ENCODE measurements at places on chromosomes 6 and 20.

DNA sequence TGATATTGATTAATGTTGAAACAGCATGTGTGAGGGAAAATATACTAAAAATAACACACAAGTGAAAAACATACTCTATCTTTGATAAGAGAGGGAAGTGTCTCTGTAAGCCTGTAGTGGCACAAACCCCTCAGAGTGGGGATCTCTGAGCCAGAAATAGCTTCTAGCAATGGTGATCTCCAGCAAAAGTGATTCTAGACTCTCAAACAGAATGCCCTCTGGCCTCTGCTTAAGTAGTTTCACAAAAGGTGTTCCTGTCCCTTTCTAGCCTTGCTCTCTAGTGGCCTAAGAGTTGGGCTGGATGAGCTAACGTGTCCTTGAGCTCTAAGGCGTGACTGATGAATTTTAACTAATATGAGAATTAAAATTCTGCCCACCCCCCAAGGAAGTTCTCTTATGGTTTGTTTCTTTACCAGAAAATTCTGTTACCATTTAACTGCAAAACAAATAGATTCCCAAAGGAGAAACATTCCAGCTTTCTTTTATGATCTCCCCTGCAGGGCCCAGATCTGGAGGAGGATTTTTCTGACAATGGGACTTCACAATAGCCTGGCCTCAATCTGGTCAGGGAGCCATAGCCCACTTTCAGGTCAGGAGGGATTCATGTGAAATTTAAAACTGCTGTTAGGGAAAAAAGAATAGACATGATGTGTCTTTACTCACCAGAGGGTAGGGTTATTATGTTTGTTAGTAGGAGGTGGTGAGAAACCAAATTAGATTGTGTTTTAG, 182.5 kb upstream of the LAMP5 start:
- no peak for DNase-seq

GRCh38 chr20:52056203-52057062, 135.1 kb downstream of the ZFP64 start:
- no peak for DNase-seq

- DNase-seq, result no peak
These were observed 293.1 kb upstream of the KCNQ5 start for GRCh38 chr6:72328775-72329174.

DNA sequence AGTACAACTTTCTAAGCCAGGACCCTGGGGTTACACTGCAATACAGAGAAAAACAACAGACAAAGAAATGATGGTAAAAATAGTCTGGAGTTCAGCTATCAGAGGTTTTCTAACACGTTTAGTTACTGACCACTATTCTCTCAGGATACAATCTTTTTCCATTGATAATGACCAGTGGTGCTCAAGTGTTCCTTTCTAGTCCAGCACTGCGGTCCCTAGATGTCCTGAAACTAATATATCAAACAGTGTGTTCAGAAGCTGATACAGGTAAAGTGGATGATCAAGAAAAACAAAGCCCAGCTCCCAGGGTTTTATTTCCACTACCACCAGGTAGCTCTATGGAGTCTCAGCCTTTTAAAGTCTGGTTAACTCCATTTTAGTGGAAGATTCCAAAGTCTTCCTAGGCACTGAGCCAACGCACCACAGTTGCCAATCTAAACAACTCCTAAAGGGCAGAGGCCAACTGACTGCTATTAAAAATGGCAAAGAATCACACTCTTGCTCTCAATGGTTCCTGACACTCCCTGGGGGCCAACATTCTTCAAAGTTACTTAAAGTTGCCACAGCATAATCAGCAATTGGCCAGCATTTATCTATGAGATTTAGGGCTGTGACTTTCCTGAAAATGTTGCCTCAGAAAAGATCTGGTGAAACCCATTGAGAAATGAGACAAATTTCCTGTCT, 38.2 kb downstream of the DZANK1 start:
- DNase-seq, result no peak

GRCh38 chr6:147255948-147256674, 51.9 kb downstream of the STXBP5 start:
- DNase-seq, result no peak

DNA sequence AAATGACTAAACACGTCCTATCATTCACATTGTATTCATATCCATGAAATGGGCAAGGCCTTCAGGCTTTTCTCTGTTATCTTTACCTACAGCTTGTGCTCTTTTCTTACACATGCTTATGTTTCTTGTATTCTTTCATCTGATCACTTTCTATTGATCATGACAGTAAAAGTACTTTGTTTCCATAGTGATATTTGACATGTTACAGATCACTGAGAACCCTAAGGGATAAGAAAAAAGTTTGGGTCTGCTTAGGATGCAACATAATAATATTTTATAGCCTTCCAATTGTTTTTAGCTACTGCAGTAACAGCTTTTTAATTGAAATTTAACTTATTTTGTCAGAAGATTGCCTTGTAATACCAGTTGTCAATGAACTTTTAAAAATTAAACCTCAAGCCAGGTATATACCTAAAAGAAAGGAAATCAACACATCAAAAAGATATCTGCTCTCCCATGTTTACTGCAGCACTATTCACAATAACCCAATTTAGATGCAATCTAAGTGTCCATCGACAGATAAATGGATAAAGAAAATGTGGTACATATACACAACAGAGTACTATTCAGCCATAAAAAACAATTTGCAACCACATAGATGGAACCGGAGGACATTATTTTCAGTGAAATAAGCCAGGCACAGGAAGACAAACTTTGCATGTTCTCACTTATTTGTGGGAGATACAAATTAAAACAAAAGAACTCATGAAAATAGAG, 3.0 kb upstream of the SMIM8 start:
- DNase-seq, result no peak

- DNase-seq, result no peak
These were observed at the start of gene PRELID3B for GRCh38 chr20:59042151-59042795. PRELID3B (minus strand) TSS chr20:59042786; CDS start chr20:59042730, 56 bp downstream.

DNA sequence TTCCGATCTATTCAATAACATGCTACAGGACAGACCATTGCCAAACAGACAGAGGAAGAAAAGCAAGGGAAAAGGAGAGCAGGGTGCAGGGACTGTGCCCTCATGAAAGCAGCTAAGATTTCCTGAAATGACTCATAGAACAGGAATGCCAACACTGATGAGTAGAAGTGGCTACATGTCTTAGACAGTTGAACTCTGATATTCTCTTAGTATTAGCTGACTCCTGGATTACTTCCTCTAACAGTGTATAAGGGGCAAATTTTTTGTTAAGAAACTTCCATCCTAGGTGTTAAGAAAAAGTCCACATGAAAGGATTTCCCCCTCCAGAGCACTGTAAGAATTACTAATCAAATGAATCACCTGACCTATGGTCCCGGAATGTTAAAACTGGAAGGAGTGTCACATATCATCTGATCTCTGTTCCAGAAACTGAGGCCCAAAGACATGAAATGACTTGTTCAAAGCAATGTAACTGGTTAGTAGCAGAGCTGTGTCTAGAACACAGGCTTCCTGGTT, 224.9 kb downstream of the IBTK start:
- DNase-seq, result no peak

- DNase-seq, result no peak
These were observed 420.6 kb upstream of the MMS22L start for GRCh38 chr6:97703661-97704060.

DNA sequence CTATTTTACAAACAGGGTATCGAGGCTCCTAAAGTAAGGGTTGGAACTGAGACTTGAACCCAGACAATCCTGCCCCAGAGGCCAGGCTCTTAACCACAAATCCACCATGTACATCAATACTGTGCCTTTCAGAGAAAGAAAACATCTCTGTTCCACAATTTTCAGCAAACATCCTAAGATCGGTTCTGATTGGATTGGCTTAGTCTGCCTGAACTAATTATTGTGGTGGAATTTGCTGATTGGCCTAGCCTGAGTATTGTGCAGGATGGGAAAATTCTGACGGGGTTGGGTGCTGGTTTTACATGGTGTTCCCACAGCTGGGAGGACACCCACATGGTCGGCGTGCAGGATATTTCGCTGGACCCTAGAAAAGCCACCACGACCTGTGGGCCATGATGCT, at the start of gene CLPSL1:
Gene CLPSL1 (plus strand): TSS at position 301 of the 400 bp plus-strand sequence. CDS start 92 bp downstream, at position 393.
- no peak for DNase-seq

- DNase-seq, result no peak
These were observed 6.8 kb upstream of the JAG1 start for GRCh38 chr20:10680571-10680970.

DNA sequence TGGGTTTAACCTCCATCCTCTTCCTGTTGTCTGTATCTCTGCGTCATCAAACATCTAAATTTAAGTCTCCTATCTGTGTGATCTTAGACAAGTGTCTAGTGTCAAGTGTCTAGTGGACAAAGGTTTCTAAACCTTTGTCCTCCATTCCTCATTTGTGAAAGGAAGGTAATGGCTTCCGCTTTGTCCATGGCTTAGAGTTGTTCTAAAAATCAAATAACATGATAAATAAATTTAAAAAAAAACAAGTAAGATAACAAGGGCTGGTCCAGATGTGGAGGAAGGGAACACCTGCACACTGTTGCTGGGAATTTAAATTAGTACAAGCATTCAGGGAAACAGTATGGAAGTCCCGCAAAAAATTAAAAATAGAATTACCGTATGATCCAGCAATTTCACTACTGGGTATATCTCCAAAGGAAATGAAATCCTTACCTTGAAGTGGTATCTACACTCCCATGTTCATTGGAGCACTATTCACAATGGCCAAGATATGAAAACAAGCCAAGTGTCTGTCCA, 17.6 kb upstream of the SERPINB1 start:
- no peak for DNase-seq

- no peak for DNase-seq
These were observed 277.0 kb downstream of the CDKAL1 start for GRCh38 chr6:20811109-20811761.

Data from Ammon's horn (tissue), 1 donor.